EL (cell line): ENCODE measurements at places on chromosomes 1 and 21.

DNA sequence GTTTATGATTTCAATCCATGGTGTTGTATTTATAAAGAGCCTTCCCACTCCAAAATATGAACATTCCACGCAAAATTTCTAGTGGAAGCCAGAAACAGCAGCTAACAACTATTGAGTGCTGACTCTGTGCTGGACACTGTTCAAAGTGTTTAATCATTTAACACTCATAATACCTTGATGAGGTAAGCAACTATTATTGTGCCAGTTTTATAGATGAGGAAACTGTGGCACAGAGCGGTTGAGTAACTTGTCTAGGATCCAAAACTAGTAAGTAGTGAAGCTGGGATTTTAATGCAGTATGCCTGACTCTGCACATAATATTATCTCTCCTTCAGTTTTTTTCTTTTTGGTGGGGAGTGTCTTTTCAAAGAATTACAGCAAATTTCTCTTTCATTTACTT, 228.3 kb downstream of the SLC35F3 start:
- no peak for DNase-seq

- no peak for DNase-seq
Observed at GRCh38 chr1:184646824-184647223, 107.8 kb downstream of the EDEM3 start.

GRCh38 chr1:103194984-103195383, 86.7 kb upstream of the COL11A1 start:
- no peak for DNase-seq

DNA sequence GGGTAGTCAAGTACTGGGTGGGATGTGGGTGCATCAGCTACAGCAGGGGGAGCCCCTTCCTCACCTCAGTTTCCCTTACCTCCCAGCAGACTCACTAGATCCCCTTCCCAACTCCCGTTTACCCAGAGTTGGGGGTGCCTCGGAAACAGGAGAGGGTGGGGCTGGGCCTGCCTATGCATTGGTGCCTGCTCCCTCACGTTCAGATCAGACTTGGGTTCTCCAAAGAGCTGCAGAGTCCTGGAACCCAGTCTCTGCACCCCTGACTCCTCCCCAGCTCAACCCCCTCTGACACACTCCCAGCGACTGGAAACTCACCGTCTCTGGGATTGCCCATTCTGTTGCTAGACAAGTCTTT, 6.0 kb downstream of the FOXO6 start:
- DNase-seq, result no peak

DNA sequence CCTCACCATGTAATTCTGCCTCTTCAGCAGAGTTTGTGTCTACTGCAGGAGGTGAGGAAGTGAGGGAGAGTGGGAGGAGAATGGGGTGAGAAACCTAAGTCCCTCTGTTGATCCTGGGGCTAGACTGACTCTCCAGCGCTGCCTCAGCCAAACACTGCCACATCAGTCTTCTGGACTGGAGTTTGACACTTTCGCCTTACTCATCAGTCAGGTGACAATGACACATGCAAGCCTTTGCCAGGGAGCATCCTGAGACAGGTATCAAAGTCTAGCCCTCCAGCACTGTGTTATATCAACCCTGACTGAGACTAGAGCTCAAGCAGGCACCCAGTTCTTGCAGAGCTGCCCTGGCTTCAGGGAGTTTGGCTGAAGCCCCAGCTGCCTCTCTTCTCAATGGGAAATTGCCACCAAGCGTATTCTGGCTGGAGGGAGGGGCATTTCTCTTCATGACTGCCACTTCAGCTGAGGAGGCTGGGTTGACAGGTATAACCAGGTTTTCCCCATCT, 33.3 kb upstream of the SUCO start:
- peak; percentile 4 for DNase-seq

DNA sequence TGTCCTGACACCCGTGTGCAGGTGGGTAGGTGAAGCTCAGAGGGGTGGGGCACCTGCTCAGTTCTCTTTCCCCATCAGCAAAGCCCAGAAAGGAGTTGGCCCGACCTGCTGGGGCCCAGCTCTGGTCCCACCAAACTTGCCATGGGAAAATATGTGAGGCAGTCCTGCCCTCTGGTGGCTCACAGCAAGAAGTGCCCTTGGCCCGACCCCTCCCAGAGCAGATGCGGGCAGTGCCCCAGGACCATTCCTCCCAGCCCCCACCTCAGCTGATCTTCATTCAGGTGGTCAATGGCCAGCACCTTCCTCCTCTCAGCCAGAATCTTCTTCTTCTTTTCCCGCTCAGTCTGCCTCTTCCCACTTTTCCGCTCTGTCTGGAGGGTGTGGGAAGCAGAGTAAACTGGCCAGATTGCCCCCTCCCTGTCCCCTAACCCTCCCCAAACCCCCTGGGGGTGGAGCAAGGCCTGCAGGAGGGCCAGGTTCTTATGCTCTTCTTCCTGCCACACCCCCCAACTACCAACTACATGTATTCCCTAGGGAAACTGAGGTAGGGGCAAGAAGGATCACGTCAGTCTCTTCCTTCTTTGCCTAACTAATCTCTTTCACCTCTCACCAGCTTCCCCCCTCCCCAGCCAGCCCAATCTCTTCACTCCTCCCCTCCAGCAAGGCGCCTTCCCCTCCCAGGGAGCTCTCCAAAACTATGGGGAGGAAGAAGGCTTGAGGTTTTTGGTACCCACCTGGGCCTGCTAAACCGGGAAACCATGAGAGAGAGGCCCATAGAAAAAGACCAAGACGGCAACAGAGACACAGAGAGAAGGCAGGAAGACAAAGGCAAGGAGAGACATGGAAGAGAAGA, 15.6 kb downstream of the TNNT2 start:
- peak; percentile 57 for DNase-seq

GRCh38 chr1:214361636-214362035, 80.7 kb downstream of the SMYD2 start:
- no peak for DNase-seq

DNA sequence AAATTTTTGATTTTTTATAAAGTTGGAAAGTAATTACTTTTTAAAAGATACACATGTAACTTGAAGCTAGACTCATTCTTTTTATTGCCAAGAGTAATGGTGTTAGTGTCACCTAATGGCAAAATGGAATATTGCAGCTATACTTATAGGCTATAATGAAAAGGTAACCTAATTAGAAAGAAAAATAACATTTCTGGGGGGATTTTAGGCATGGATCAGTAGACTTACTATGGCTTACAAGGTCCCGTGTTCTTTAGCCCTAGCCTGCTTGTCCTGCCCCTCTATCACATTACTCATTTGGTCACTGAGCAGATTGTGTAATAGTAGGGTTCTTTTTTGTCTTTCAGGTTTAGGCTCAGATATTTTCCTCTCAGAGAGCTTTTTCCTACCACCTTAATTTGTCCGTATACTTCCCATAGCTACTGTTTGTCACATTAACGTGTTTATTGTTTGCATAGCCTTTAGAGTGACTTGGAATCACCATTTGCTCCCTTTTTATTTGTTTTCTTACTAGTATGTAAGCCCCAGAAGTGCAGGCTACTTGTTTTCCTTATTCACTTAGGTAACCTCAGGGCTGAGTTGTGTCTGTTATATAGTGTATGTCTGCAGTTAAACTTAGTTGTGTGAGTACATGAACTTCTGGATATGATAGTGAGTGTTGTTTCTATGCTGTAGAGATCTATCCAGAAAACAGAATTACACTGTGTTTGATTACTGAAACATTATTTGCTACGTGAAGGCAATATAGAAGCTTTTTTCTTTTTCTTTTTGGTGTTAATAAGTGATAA, 58.7 kb downstream of the RABGAP1L start:
- peak; percentile 39 for DNase-seq
